ENCODE measurements at places on chromosomes 1 and 21. TPM values are rescaled to one million over a fixed set of nuclear protein-coding genes. Genes with fewer than 3 reads are reported as not detected.

DNA sequence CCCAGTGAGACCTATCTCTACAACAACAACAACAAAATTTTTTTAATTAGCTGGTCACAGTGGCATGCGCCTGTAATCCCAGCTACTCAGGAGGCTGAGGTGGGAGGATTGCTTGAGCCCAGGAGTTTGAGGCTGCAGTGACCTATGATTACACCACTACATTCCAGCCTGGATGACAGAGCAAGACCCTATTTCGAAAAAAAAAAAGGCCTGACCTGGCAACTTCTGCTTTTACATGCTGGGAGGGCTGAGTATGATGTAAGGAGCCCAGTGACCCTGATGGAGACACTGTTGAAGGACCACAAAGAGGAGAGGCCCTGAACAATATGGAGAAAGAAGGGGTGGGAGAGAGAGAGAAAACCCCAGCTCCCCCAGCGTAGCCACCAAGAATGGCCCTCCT is 9.2 kb upstream of the VPS26C start:
- no peak for DNase-seq

DNA sequence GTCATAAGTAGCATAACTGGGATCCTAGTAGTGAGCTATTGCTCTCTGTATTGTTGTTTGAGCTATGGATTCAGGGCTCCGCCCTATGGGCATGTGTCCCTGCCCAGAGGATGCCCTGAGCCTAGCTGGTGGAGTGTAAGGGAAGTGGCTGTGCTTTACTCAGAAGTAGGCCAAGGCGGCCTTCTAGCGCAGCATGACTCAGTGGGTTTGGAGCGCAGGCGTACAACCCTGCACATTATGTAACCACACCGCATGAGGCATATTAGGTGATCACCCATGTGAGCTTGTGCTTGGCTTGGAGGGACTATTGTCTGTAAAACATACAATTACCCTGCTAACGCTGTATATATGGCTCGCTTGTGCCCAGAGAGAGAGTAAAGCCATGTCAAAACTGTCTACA is 11.1 kb upstream of the UBE2U start:
- no peak for DNase-seq

DNA sequence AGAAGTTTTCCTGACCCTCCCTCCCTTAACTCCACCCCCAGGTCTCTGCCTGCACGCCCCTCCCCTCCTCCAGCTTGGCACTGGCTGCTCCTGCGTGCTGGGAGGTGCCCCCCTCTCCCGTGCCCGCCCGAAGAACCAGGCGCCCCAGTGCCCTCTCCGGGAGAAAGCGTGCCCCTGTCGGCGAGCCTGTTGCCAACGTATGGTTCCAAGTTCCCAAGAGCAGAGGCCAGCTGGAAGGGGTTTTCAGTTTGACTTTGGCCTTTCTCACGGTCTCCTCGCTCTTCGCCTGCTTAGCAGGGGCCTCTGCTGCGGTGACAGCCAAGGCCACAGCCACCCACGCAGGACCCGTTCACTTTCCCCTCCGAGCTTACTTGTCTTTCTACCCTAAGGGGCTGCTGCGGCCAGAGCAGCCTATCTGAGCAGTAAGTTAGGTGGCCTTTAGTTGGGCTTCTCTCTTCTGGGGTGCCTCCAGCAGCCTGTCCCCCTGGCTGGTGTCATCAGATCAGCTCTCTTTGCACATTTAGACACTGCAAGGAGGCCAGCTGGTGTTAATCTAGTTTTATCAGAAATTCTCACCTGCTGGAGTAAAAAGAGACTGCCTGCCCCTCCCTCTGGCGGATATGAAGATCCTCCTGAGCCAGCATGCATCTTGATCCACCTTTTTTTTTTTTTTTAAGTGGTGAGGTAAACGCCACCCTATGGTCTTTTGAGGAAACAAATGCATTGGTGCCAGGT is 1.5 kb downstream of the STUM start:
- peak; percentile 30 for DNase-seq

DNA sequence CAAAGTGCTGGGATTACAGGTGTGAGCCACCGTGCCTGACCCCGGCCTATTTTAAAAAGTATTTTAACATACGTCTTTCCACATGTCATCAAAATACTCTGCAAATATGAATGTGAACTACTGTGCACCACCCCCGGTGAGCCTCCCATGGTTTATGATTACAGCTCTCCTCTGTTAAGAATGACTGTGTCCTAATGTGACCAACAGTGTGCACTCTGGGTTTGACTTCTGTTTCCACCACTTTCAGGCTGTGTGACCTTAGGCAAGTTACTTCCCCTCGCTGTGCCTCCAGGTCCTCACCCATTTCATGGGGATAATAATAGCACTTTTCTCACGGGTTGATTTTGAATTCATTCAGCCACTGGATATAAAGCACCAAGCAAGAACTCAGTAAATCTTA is 14.7 kb downstream of the AMPD2 start:
- DNase-seq: no peak

DNA sequence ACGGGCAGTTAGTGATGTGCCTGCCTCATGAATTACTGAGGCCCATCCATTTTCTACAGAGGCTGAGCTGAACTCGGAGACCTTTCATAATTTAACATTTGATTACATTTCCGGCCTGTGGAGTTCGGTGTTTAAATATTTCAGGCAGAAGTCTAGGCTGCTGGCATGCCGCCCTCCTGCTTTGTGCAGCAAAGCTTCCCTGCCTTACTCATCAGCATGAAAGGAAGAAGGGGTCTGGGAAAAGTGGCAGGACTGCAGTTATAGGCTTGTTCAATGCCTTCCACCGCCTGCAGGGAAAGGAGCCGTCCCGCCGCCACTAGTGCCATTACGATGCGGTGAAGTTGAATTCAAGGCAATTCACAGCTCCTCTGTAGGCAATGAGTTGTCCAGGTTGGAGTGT is 527.9 kb downstream of the NPHP4 start:
- DNase-seq: no peak

GRCh38 chr1:103788377-103788776 is 38.7 kb downstream of the AMY1C start:
- no peak for DNase-seq

Gene C1orf141
- total RNA-seq: not detected

Gene MAP1LC3C
- 1.00 TPM for total RNA-seq

Gene PDE9A
- 23.5 TPM for total RNA-seq

Gene S100A4
- total RNA-seq: 1.4 TPM
